ENCODE measurements at places on chromosomes 1 and 21.

- no peak for DNase-seq
These were observed 71.4 kb downstream of the AXDND1 start for GRCh38 chr1:179437171-179437570.

- peak; percentile 92 for DNase-seq
These were observed 10.9 kb downstream of the IER5 start for GRCh38 chr1:181099152-181100014.

DNA sequence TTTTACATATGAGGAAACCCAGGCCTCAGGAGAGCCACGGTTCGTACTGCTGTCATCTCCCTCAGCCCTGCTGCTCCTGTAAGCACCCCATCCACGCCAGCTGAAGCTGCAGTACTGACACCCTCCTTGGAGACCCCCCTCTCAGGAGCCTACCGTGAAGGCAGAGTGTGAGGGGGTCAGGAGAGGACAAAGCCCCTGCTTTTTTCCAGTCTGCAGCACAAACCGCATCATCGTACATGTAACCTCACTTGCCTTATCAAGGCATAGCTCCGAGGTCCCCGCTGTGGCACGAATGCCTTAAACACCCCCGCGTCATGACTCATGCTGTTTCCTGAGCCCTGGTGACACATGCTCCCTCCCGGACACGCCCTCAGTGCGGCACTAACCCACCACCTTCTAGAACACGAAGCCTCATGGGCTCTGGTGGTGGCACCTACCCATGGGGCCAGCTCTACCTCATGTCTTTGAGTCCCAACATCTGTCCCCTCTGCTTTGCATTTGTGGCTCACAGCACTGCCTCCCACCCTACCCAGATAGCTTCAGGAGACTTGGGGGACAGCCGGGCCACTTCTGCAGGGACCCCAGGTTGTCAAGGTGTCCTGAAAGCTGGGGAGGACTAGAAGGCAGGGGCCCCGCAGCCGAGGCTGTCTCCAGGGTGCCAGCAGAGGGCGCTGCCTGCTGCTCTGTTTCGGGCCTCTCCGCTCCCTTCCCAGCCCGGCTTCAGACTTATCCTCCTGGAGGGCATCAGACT lies 4.9 kb downstream of the SH3BGRL3 start:
- DNase-seq: peak; percentile 97

GRCh38 chr1:233233508-233234040 lies 62.0 kb downstream of the PCNX2 start:
- DNase-seq: no peak

DNA sequence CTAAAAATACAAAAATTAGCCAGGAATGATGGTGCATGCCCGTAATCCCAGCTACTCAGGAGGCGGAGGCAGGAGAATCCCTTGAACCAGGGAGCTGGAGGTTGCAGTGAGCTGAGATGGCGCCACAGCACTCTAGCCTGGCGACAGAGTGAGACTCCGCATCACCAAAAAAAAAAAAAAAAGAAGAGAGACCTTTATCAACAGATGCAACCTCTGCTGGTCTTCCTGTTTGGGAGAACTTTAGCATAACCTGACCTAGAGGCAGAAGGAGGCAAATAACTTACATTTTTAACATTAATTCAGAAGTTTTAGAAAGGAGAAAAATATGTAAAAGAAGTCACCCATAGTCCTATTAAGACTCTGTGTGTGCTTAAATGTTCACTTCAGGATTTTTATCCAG lies 32.4 kb downstream of the SLAMF1 start:
- DNase-seq: no peak

DNA sequence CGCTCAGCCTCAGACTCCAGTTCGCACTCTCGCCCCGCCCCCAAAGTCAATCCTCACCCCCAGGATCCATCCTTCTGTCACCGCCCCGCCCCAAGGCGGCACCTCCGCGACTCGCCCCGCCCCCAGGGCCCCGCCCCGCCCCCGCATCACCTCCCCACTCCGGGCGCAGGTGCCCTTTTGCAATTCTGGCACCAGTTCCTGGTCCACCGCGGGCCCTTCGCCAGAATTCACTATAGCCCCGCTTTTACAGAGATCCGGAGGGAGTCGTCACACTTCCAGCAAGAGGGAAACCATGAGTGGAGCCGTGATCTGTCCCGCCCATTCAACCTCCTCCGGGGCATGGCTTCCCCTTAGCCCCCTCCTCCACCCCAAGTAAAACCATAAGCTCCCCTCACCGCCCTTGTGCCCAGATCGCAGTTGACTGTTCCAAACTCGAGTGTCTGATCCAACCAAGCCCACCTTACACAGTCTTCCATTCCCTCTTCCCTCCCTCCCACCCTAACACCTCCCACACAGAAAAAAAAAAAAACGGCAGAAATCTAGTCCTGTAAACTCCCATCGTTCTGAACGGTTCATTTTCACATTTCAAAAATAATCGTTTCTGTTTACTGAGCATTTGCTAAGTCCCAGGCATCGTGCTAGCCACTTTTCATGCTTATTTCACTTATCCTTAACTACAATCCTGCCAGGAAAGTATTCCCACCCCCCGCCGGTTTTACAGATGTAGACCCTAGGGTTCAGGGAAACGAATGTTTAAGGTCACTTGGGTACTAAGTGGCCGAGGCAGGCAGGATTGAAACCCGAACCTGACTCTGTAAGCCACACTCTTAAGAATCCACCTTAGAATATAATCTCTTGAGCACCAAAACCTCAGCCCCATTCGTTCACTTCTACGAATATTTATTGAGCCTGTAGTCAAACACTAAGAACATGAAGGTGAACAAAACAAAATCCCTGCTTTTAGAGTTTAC lies 1.3 kb upstream of the DNAJC16 start:
- DNase-seq: no peak

DNA sequence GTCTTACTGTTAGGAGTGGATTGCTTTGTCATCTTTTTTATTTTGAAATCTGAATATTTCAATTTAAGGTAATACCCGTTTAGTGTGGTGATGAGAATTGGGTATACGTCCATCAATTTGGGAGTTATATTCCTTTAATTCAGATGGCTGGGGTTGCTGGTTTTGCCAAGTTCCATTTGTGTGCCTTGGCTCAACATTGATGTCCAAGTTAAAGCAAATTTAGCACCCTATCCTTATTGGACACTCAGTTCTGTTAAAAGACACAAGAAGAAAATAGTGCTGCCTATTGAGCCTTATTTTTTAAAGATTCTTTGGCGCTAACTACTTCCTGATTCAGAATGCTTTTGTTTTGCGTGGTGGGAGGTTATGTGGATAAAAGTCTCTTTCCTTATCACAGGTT lies 40.6 kb downstream of the CAMTA1 start:
- no peak for DNase-seq

- DNase-seq: peak; percentile 69
These were observed 11.0 kb downstream of the TP53BP2 start for GRCh38 chr1:223834660-223835263.

DNA sequence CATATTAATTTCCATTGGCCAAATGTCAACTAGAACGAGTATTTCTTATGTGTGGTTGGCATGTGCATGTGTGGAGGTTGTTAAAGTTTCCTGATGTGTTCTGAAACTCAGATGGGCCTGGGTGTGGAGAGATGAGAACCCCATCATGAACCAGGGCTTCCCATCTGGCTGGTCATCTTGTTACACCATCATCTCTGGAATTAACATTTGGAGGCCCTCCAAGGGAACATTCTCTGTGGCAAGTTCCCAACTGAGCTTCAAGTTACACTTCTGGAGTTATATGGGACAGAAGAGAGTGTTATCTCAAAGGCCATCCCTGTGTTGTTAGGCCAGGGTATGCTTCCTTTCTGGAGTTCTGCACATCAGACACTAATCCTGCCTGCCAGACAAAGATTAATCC lies 183.6 kb downstream of the TTLL7 start:
- no peak for DNase-seq

GRCh38 chr1:113874012-113874879 lies 2.7 kb upstream of the PTPN22 start:
- peak; percentile 78 for DNase-seq

DNA sequence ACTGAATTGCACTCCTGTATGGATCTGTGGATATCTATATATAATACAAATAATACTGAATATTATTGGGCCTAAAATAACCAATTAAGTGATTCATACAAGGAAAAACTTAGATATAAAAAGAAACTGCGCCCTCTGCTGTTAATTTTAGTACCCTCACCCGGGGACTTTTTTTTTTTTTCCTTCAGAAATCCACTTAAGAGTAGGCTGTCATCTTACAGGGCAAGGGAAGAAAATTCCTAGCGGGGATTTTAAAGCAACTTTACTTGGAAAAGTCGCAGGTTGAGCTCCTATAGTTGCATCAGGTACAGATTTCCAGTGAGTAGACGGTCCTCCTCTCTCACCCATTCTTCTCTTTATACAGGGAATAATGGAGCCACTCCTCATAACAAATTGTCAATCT lies 1.3 kb downstream of the NTNG1 start:
- peak; percentile 15 for DNase-seq

GRCh38 chr21:43209575-43210453 lies 41.0 kb downstream of the CRYAA start:
- DNase-seq: no peak

- no peak for DNase-seq
These were observed 170.7 kb downstream of the DHRS3 start for GRCh38 chr1:12447307-12447706.

- DNase-seq: no peak
These were observed 90.8 kb upstream of the SLC2A1 start for GRCh38 chr1:43049481-43049880.

GRCh38 chr21:44949779-44950198 lies 10.0 kb downstream of the SLX9 start:
- peak; percentile 79 for DNase-seq

DNA sequence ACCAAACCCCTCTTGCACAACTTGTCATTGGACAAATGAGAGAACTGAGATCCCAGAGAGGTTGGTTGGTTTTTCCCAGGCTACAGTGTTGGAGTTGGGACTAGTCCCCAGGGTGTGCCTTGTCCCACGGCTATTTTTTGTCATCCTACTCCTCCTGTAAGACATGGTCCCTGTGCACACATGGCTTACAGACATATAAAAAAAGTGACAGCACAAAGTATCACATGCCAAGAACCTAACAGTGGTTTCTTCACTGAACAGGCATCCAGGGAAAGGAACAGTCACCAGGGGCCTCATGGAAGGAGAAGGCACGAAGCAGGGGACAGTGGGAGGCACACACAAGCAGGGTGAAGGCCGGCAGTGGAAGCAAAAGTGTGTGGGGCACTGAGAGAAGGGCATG lies 36.5 kb downstream of the SERBP1 start:
- DNase-seq: no peak

GRCh38 chr1:25502957-25503356 lies 40.4 kb upstream of the LDLRAP1 start:
- DNase-seq: no peak

GRCh38 chr1:20494609-20495311 lies 8.8 kb upstream of the CAMK2N1 start:
- DNase-seq: no peak

- DNase-seq: peak; percentile 73
These were observed 16.3 kb upstream of the CD2 start for GRCh38 chr1:116737855-116738321.

DNA sequence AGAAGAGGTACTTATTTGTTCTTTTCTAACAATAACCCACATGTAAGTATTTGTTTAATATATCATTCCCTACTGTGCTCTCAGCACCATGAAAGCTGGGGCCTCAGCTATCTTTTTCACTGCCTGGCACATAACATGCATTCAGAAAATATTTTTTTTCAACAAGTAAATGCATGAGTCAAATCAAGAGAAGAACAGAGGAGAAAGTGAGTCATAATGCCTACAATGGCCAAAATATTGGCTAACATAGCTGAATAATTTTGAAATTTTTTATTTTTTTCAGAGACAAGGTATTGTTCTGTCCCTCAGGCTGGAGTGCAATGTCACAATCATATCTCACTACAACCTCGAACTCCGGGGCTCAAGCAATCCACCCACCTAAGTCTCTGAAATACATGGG lies 252.2 kb upstream of the ADAMTS5 start:
- peak; percentile 0 for DNase-seq

DNA sequence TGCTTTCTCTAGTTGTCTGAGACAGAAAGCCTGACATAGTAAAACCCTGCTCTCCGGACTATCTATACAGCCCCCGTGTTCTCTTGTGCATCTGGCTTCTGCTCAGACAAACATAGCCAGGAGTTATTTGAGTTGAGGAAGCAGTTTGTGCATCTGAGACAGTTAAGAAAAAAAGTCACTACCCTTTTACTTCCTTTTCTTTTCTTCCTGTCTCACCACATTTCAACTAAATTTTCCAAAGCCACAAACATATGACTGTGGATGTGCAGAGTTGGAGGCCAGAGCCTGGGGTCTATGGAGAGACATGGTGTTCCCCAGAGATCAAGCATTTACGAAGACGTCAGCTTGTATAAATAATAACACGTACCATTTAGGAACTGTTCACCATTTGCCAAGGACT lies 158.5 kb upstream of the FGGY start:
- no peak for DNase-seq

DNA sequence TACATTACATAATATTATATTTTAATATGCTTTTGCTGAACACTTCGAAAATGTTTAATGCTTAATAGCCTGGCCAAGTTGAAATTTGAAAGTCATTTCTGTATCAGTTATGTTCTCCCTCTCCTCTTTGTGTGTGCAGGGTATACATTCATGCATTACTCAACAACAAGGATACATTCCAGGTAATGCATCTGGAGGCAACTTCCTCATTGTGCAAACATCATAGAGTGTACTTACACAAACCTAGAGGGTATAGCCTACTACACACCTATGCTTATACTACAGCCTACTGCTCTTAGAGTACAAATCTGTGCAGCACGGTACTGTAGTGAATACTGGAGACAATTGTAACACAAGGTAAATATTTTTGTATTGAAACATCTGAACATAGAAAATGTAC lies 407.3 kb downstream of the MRPL39 start:
- DNase-seq: no peak

DNA sequence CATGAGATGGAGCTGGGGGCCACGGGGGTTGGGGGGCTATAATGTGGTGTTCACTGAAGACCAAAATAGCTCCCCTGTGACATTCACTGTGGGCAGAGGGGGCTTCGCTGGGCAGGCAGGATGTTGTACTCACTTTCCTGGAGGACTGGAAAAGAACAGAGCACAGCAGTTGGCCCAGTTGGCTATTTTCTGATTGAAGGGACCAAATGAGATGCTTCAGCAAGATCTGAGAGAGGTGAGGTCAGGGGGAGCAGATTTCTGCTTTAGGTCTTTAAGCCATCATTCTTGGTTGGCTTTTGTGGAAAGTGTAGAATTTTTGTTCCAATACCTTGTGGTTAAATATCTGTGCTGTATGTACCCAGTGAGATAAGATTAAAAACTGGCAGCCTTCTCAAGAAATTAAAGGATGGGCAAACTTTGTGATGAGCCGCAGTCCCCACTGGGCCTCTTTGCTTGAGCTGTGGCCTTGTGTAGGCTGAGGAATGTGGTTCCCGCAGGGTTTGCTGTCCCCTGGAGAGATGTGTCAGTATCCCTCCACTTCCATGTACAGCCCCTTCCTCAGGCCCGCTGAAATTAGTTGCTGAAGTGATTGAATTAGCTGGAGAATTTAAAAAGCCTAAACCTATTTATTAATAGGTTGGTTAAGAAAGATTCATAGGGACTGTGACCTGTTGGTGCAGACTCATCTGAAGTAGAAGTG lies 80.7 kb downstream of the ATP5PO start:
- no peak for DNase-seq

Measured in activated CD4-positive, alpha-beta T cell treated with anti-CD3 and anti-CD28 coated beads, Interleukin-10, Interleukin-2, amounts not matched to agents 100 ng/mL and 50 ng/mL, durations not matched to agents 16 hours and 8 hours (primary cell).